Fibroblast of lung (primary cell): ENCODE measurements at places on chromosomes 4 and X. TPM values are rescaled to one million over a fixed set of nuclear protein-coding genes. Genes with fewer than 3 reads are reported as not detected.

DNA sequence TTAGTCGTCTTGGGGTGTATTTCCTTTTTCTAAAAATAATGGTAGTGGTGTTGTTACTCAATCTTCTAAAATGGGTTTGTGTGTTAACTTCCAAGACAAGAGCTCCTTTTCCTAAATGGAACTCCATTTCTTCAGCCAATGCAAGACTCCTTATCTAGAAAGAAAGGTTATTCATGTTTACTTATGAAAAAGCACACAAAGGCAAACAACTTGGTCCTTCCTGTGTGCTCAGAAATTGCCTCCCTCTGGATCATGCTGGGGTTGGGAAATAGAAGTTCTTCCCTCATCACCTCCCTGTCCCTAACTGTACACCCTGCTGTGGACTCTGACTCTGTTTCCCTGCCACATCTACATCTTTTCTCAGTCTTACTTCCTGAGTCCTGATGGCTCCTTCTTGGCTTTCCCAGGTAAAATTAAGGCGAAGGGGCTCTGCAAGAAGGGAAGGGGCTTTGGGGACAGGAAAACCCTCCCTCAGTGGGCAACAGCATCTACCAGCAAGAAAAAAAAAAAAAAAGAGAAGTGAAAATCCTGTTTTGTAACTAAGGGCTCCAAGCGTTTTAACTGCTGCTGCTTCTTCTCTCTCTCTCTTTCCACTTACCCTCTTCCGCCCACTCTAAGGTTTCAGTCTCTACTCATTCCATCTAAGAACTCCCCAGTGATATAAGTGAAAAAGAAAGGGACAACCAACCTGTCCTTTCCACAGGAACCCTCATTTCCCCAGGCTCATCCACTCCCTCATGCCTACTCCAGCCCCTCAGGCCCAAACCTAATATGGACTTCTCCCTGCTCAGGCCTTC lies 19.8 kb upstream of the TASL start:
- no peak for DNase-seq

NLGN3 gene
- 0.41 and 0.71 TPM in 2 replicates for polyA plus RNA-seq

DNA sequence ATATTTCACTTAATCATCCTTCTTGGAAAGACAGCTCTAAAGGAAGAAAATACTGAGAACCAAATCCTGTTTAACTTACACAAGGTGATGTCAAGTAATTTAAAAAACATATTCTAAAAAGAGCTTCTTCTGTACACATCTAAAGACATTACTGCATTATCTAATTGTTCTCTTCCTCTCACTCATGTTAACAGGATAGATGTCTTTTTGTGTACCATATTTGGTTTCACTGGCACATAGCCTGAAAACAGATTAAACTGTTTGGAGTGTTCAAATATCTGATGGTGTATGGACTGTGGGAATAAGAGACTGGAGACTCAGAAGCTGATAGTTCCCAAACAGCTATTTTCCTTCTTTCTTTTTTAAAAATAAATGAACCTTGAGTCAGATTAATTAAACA lies 213.3 kb upstream of the MAB21L2 start:
- peak; percentile 17 for DNase-seq

GRCh38 chrX:100643956-100644860 lies at the start of gene SRPX2:
TSS of gene SRPX2 (plus strand) at chrX:100644199. CDS start at chrX:100646323, 2,124 bp downstream.
- DNase-seq: peak; percentile 90

RHOXF2B gene
- 0.02 TPM in 1 of 2 replicates, not detected in the other for polyA plus RNA-seq

DNA sequence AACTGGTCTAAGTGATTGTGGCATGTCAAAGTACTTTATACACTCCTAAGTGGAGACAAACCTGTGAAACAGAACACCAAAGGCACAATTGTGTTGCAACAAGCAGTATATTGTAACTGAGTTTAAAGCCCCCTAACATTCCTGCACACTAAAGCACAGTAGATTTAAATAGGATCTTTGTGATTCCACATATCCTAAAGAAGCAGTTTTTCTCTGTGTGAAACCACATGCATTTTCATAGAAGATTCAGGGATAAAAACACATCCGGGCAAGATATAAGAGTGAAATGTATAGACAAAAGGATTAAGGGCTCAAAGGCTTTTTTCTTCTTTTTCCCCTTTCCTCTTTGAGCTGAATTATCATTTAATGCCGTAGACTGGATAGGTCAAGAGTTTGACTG lies 82.2 kb downstream of the ANK2 start:
- no peak for DNase-seq

ZXDA gene
- 1.6 and 1.8 TPM in 2 replicates for polyA plus RNA-seq

DNA sequence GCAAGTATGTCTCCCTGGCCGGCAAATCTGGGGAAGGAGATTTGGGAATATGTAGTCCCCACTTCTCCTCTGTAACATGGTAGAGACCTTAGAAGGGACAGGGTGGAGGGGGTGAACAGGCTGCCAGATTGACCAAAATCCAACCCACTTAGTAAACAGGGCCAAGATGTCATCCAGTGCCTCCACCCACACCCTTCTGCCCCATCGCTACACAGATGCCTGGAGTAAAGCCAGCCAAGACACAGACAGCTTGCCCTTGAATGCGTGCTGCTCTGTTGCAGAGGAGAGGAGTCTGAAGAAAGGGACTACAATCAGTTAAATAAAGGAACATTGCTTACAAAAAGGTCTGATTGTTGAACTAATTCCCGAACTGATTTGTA lies 160.1 kb upstream of the LDB2 start:
- peak; percentile 44 for DNase-seq

PAGE1 gene
- polyA plus RNA-seq: not detected in 2 replicates

- DNase-seq: no peak
These were observed 255.6 kb upstream of the JADE1 start for GRCh38 chr4:128553686-128554515.

DIAPH2 gene
- polyA plus RNA-seq: 11.8 and 16.8 TPM in 2 replicates

DNA sequence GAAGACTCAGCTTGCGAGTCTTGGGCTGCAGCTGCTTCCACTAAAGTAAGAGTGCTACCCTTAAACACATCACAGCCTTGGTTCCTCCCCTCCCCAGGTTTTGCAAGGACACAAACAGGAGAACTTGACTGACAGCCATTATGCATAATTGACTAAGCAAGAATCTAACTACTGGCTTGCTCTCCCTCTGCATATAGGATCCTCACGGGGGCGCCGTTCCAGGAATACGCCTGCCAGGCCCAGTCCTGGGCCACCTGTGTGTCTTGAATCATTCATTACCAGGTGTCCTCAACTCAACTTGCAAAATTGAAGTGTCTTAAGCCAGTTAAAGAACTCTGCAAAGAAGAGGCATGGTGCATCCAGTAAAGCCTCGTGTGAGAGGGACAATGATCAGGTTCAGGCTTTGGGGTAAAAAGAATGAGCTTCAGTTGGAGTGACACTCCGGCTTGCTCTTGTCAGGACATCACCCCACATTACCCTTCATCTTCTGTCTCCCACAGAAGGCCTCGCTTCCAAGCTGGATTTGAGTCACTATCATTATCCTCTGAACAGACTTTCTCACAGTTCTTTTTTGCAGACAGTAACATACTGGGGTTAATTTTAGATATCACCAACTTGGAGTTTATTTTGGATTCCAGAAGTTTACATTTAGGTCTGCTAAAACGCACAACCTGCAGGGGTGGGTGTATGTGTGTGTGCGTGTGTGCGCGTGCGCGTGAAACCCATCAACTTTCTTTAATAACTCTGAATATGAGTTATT lies 273.5 kb upstream of the HS3ST1 start:
- DNase-seq: no peak

DIPK2B gene
- polyA plus RNA-seq: not detected in 2 replicates

DNA sequence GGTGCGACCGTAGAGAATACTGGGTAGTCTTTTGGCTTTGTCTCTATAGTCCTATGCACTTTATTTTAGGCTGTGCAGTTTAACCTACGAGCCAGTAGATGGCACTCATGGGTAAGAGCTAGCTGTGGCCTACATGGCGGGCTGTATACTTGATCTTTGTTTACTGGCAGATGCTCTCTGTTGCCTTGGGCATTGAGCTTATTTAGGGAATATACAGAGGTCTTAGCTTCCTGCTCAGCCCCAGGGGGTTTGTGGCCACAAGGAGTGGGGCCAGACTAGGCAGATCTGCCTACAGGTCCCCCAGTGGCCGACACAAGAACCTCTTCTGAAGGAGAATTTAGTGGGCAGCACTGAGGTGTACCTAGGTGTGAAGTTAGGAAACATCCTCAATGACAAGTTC lies 227.6 kb upstream of the HDX start:
- DNase-seq: peak; percentile 51

DNA sequence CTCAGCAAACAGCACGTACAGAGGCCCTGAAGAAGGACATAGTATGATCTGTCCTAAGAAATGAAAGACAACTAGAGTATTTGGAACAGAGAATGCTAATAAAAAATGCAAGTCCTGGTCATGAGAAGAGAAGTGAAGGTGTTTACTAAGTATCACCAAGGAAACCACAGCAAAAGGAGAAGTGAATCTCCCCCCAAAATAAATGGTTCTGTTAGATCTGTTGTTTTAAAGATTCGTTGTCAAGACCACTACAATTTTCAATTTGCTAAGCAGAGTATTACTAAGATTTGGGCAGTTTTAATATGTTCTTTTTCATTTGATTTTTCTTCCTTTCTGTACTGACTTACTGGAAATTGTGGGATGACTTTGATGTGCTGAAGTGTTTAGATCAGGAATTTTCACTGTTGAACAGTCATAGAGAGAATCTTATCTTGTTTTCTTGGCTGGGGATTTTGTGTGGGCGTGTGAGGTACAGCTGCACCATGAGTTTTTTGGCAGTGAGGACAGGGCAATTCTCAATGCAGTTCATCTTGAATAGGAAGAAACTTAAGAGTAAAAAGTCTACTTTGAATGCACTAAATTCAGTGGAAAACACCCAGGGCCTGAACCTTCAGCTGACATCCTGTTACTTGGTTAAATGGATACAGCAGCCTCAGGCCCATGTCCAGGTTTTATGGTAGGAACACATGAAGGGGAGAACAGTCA lies 132.2 kb downstream of the STIM2 start:
- peak; percentile 65 for DNase-seq

CD99 gene
- 477 and 551 TPM in 2 replicates for polyA plus RNA-seq

PROM1 gene
- polyA plus RNA-seq: 0.03 and 0.10 TPM in 2 replicates

- peak; percentile 16 for DNase-seq
These were observed 47.8 kb downstream of the APLN start for GRCh38 chrX:129606918-129607317.

DNA sequence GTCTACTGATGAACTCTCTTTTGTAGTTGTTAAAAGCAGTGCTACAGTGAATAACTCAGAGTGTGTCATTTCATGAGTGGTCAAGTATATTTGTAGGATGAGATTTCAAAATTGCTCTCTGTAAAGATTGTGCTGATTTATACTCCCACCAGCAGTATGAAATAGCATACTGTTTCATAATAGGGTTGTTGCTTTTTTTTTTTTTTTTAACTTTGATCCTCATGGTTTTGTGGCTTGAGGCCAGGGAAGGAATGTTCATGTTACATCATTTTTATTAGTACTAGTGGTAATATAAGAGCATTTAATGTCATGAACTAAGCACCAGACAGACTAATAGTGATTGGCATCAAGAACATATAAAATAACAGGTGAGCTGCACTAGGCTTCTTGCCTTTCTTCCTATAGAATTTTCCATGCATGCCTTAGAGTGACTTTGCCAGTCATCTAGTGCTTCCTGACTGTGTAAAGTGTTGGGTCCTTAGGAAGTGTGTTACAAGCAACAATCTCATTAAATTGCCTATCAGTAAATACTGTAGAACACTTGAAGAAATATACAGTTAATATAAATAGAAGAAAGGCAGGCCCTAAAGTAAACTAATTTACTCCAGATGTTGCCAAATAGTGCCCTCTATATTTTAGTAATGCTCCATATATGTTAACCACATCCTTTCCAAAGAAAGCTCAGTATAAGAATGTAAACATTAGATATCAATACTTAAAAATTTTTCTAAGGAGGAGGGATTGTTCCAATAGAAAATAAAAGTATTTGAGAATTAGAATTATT lies 38.6 kb upstream of the MSMO1 start:
- peak; percentile 62 for DNase-seq

NFXL1 gene
- 9.0 and 14.1 TPM in 2 replicates for polyA plus RNA-seq

DNA sequence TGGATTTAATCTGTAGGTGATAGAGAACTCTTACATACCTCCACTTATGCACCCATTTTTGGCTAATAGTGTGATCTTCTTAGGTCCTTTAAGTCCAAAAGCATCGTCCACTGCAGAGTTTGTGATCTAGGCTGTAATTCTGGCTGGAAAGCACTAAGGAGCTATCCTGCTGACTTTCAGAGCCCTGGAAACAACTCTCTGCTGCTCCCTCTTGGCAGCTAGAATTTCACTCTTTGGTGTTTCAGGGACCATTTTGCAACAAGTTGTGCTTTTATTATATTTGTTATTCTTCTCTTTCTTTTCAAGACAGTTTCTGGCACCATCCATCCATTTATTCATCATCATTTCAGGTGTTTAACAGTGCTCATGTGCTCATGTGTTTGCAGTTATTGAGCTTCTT lies 130.0 kb downstream of the RBM46 start:
- no peak for DNase-seq

DNA sequence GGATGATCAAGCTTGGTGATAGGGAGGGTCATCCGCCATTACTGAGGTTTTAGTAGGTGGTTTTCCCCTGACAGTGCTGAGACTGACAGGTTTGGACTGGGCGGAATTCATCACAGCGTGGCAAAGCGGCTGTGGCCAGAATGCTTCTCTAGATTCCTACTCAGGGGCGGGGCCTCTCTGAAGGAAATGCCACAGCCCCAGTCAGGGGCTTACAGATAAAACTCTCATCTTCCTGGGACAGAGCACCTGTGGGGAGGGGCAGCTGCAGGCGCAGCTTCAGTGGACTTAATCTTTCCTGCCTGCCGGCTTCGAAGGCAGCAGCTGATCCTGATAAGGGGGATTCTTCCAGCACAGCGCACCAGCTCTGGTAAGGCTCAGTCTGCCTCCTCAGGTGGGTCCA lies 316.7 kb downstream of the RPA4 start:
- DNase-seq: no peak

DNA sequence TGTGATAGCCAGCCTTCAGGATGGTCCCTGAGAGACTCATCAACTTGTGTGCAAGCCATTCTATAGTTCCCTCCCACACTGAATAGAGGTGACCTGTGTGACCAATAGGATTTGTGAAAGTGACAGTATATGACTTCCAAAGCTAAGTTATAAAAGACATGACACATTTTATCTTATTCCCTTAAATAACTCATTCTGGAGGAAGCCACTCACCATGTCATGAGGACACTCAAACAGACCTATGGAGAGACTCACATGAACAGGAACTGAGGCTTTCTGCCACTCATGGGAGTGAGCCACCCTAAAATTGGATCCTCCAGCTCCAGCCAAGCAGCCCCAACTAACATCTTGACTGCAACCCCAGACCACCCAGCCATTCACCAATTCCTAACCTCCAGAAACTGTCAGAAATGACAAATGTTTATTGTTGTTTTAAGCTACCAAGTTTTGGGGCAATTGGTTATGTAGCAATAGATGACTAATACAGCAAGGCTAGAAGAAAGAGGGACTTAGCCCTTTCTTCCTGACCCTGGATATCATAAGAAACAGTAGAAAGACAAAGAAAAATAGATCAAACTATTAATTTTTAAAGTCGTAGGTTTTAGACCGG lies 9.0 kb upstream of the CHIC2 start:
- DNase-seq: peak; percentile 68
